ENCODE measurements at places on chromosomes 3 and 15.
A peak's percentile ranks its signal among the peaks of the same experiment; 100 is the strongest.

- no peak for DNase-seq
Measured at GRCh38 chr3:149736953-149737205, 15.4 kb downstream of the COMMD2 start.

GRCh38 chr15:36291501-36291900 lies 287.9 kb upstream of the CDIN1 start:
- no peak for DNase-seq

DNA sequence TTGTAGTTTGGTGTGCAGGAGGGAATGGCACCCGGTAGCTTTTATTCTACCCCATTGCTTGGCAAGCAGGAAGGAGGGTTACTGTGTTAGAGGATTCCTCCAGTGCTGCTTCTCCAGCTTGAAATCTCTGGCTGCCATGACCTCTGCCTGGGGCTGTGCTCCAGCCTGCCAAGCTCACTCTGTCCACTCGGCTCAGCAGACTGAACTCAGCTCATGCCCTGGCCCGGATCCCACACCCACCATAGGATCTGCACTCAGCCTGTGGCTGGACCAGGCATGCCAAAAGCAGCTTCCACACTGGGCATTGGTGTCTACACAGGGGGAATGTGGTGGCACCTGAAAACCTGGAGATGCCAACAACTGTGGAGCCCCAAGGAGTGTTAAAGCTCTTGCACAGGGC lies 26.3 kb downstream of the CLDN16 start:
- no peak for DNase-seq

DNA sequence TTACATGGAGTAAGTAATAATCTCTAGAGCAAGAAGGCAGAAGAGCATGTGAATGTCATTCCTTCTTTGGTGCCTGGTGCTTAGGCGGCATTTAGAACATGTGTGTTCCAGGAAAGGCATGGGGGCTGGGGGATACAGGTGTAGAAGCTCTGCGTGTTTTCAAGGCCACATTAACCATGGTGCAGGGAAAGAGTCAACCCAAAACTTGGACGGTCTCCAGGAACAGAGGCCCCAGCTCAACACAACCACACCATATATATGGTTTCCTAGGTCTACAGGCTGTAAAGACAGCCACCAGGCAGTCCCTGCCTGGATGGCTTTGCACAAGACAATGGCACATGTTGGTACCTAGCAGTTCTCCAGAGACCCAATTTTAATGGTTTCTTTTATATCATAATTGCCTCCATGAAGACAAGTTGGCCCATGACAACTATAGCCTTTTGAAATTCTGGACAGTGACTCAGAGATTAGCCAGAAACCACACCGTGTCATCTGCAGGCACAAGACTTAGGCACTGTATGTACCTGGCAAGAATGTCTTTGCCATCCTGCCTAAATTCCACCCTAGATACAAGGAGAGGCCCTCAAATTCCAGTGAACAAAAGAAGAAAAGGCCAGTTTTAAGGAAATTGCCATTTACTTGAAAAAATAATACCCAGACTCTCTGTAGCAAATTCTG lies 25.0 kb upstream of the DGKG start:
- no peak for DNase-seq

GRCh38 chr3:88997260-88997659 lies 110.2 kb upstream of the EPHA3 start:
- DNase-seq, result no peak

DNA sequence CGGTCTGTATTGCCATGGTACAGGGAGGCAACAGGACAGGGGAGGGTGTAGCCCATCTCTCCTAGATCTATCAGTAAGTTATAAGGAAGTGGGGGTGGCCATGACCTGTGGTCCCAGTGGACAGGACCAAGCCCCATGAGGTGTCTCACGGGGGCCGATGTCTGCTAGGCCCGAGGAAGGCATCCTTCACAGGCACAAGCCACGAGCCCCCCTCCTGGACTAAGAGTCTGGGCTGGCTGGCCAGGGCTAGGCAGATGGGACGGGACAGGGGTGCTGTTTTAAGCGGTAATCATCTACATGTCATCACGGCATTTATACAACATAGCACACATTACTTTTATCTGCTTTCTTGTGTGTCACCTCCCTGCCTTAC lies 2.6 kb upstream of the TBC1D2B start:
- no peak for DNase-seq

DNA sequence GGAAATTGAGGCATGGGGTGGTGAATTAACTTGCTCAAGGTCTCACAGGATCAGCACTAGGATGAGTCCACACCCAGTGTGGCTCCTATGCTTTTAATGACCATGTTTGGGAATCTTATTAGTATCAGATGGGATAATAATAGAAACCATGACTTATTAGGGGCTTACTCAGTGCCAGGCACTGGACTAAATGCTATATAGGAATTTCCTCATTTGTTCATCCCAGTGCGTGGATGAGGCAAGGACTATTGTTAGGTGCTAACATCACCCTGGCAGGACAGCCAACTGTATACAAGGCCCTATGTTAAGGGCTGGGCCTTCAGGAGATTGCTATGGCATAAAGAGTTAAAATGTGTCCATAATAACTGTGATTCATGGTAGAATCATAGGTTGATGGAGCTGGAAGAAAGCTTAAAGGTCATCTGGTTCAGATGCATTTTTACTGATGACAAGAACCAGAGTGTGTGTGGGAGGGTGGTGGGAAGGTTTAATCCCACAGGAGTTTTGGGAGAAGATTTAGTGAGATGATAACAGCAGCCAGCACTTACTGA lies 4.7 kb upstream of the FEM1B start:
- DNase-seq, result no peak

GRCh38 chr3:50487181-50487580 lies 16.3 kb downstream of the CACNA2D2 start:
- no peak for DNase-seq

DNA sequence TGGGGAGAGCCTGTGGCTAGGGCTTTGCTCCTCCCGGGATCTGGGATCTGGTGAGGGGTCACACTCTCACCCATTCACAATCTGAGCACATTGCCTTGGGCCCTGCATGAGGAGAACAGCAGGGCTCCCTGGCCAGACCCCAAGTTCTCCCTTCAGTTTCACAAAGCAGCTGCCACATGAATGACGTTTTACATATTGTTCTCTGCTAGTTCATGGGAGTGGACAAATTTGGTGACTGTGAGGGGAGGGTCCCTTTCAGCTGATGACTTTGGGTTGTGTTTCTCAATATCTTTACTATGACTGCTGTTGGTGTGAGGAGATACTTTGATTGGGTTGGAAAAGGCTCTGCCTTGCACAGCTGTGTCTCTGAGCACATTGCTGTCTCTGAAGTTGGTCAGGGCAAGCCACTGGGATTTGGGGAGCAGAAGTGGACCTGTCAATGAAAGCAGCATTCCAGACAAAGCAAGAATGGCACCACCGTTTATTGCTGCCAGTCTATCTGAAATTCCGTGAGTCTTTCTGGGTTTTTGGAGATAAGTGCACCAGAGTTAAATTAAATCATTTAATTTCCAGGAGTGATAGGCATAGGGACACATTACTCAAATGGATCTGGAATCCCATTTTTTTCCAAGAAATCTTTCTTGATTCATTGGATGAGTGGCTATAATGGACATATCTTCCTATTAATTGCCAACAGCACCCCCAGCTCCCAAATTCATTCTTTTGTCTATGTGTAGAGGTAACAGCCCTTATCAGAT lies 10.3 kb downstream of the TIMP4 start:
- no peak for DNase-seq

GRCh38 chr3:44892689-44893088 lies 18.3 kb downstream of the TGM4 start:
- DNase-seq, result no peak

GRCh38 chr15:67771189-67771800 lies 54.0 kb upstream of the SKOR1 start:
- no peak for DNase-seq

GRCh38 chr3:18236726-18237125 lies 188.4 kb downstream of the SATB1 start:
- no peak for DNase-seq

DNA sequence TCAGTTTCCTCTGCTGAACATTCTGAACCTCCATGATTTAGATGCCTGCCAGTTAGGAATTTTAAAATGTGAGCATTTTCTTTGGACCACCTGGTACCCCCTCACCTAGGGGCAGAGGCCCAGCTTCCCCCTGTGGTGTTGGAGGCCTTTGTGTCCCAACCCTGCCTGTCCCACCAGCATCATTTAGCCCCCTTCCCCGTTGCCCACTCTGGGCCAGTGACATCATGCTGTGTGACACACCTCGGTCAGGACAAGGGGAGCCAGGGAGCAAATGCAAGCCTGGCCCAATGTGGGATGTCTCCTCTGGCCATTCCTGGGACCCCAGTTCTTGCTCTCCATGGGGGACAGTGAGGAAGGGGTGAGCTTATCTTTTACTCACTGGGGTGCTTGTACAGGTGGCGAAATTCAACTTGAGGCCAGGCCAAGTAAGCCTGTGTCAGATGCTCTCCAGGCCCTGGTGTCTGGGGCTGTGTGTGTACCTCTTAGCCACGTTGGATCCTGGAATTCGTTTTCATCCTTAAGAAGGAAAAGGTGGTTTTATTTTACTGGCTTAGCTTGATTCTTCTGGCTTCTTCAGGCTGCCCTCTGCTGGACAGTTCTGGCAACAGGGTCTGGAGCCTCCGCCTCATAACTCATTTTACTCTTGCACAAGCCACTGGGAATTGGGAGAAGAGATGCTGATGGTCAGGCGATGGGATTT lies 49.7 kb upstream of the MYZAP start:
- peak; percentile 44 for DNase-seq

DNA sequence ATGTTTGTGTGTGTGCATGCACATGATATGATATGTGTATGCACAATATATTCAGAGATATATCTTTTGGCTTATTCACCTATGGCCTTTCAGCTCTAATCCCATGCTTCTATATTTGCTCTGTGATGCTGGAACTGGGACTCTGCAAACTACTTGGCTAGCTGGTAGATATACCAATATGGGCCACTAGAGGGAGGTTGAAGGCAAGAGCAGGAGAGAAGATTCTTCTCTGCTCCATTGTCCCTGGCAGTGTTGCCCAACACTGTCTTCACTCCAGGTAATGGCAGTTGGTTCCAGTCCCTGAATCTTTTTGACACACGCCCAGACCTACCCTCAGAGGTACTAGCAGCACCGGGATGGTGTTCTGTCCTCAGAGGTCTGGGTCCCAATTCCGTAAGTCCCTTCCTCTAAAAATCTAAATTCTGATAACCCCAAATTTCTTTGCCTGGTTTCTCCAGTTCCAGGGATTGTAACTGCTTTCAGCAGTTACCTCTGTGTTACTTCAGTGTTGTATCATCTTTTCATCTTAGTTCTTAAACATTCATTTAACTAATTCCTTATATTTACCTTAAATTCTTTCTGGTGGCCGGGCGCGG lies 44.7 kb downstream of the GTPBP8 start:
- DNase-seq, result peak; percentile 7

- no peak for DNase-seq
Measured at GRCh38 chr15:87680208-87680607, 576.3 kb downstream of the NTRK3 start.

DNA sequence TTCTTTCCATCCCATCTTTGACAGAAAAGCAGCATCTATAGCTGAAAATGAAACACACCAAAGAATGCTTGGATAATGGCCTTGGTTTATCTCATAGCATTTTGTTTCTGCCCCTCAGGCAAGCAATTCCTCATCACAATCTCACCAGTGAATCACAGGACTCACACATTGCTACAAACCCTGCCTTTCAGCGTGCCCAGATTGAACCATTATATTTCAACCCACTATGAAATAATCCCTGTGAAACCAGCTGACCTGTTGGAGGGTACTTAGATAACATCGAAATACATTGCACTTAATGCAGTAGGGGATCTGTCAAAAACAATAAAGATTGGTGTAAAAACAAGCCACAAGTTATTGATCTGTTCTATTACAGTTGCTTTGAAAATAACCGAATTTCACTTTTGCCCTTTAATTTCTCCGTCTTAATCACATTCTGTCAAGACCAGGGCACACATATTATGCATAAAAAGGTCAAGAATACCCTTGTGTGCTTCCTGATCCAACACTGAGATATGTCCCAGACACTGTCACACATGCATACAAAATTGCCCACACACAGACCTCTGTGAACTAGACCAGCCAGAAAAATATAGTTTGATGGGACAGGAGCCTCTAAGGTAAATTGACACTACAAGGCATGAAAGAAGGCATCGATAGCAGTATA lies 839.8 kb downstream of the NTRK3 start:
- DNase-seq, result no peak

GRCh38 chr3:192637803-192638202 lies 89.5 kb downstream of the FGF12 start:
- no peak for DNase-seq

DNA sequence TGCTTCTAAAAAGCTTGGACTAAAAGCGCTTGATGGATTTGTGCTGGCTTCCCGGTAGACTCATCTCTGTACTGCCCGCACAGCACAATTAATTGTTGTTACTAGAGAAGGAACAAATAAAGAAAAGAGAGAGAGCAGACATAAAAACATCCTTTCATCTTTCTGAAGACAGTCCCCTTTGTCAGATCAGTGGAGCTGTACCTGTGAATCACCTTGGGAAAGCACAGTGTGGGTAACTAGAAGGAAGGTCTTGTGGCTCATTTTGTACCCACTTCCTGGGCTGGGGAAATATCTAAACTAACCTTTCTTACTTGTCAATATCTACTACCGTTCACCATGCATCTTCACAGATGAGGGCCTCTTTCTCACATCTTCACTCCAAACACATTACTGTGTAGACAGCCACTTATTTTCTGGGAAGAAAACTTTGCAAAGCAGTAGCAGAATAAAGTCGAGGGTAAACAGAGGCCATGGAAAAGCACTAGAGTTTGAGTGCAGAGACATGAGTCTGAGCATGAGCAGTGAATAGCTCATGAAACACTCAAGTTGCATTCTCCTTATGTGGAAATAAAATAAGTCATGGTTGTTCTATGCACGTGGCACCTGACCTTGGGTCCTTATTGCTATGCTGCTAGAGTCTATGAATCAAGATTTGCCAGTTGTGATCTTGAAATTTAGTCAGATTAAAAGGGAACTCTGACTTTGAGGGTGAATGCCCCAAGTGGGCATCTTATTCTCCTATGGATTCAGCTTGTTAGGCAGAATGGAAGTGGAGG lies 169.3 kb downstream of the LPP start:
- no peak for DNase-seq

GRCh38 chr3:12797124-12797891 lies 828 bp downstream of the CAND2 start:
- no peak for DNase-seq

DNA sequence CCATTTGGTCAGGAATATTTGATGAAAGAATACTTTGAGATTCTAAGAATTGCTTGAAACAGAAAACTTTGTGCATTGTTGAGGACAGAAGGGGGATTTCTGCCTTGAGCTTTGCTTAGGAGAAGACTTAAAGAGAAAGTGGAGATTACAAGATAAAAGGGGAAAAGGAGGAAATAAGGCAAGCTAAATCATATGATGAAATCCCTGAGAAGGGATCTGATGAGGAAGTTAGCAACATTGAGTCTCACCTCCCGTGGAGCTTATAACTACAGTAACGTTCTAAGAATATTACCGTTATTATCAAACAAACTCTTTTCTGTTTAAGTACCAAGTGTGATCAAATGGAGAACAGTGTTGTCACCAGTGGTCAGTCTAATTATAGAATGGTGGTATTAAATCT lies 414.7 kb upstream of the NAALADL2 start:
- no peak for DNase-seq

Measured in midbrain (tissue), 1 donor.